Activated B cell treated with CpG ODN at 0.5 μM for 24 hours (primary cell): ENCODE measurements at places on chromosomes 5 and 9. TPM values are rescaled to one million over a fixed set of nuclear protein-coding genes. Genes with fewer than 3 reads are reported as not detected.

The SLCO6A1 gene
- total RNA-seq, result not detected in 2 replicates

DNA sequence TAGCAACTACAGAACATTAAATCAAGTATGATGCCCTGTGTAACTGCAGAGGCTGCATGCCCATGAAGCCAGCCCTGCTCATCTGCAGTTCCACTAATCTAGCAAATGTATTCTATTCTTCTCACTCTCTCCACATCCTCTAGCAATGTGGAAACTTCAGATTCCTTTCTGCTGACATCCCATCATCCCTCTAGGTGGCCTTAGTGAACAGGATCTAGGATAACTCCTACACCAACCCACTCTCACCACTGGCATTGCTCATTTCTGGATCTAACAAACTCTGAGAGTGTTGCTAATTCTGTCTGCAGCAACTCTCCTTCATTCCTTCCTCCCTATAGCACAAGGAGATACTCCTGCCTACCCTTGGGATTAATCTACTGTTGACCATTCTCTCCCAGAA is 80.8 kb downstream of the FAM81B start:
- no peak for DNase-seq

GRCh38 chr9:79776581-79776980 is 204.8 kb downstream of the TLE4 start:
- DNase-seq, result no peak

DNA sequence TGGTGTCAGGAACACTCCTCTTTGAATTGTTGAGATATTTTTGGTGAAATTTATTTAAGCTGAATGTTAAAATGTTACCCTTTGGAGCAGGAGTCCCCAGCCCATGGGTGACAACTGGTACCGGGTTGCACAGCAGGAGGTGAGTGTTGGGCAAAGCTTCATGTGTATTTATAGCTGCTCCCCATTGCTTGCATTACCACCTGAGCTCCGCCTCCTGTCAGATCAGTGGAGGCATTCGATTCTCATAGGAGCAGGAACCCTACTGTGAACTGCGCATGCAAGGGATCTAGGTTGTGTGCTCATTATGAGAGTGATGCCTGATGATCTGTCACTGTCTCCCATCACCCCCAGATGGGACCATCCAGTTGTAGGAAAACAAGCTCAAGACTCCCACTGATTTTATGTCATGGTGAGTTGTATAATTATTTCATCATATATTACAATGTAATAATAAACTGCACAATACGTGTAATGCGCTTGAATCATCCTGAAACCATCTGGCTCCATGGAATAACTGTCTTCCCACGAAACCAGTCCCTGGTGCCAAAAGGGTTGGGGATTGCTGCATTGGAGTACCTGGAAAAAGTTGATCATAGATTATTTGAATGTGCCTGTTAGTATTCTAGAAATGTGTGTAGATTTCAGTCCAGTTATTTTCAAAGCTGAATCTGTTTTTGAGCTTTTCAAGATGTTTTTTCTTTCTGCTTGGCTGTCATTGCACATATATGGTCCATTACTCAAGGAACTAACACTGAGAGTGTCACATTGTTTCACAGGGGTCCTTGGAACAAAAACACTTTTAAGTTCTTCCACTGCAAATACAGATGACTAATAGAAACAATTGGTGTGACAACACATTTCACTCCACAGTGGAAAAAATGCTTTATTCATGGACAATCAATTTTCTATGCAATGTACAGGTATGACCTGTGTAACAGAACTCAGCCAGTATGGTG is 104.6 kb upstream of the TNFAIP8 start:
- DNase-seq, result no peak

- no peak for DNase-seq
Measured at GRCh38 chr5:160092514-160092913, 26.7 kb downstream of the PWWP2A start.

- DNase-seq, result no peak
Measured at GRCh38 chr5:136249678-136250266, 56.8 kb upstream of the SMIM32 start.

- no peak for DNase-seq
Measured at GRCh38 chr5:82512025-82512424, 233.9 kb upstream of the RPS23 start.

GRCh38 chr5:53913941-53914340 is 353.5 kb downstream of the NDUFS4 start:
- no peak for DNase-seq
